Activated naive CD4-positive, alpha-beta T cell treated with Interleukin-2 at 50 U/mL for 16 hours (primary cell): ENCODE measurements at places on chromosomes 3 and 15.

- no peak for DNase-seq
Measured at GRCh38 chr3:72234391-72234790, 449.4 kb upstream of the PROK2 start.

- DNase-seq, result no peak
Measured at GRCh38 chr3:163914567-163914966, 1163.7 kb downstream of the SI start.

- DNase-seq, result no peak
Measured at GRCh38 chr15:38164507-38164906, 88.1 kb upstream of the SPRED1 start.

GRCh38 chr15:71273731-71274447, 158.6 kb downstream of the THSD4 start:
- DNase-seq, result no peak

- DNase-seq, result no peak
Measured at GRCh38 chr3:188911026-188911850, 260.5 kb upstream of the TPRG1 start.

DNA sequence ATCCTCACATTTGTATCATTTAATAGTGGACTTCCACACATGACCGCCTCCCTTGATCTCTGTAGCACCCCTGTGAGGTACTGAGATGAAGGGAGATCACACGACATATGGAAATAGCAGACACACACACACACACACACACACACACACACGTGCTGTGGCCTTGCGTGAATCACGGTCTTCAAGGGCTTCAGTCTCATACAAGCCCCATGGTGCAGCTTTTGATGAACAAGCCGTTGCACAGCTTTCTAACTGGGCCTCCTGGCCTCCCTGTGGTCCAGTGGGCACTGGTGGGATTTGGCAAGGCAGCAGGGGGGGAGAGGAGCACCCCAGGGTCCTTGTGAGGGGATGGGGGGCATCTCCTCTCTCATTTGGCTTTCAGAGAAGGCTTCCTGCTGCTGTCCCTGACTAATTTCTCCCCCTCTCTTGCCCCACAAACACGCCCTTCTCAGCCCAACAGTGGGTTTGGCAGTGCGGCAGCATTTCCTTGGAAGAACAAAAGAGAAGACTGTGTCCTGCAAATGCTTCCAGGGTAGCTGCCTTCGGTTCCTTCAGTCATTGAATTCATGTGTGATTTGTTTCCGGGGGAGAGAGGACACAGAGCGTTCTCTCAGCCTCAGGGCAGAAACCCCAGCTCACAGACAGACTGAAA, 98.7 kb downstream of the SMAD6 start:
- DNase-seq, result no peak

DNA sequence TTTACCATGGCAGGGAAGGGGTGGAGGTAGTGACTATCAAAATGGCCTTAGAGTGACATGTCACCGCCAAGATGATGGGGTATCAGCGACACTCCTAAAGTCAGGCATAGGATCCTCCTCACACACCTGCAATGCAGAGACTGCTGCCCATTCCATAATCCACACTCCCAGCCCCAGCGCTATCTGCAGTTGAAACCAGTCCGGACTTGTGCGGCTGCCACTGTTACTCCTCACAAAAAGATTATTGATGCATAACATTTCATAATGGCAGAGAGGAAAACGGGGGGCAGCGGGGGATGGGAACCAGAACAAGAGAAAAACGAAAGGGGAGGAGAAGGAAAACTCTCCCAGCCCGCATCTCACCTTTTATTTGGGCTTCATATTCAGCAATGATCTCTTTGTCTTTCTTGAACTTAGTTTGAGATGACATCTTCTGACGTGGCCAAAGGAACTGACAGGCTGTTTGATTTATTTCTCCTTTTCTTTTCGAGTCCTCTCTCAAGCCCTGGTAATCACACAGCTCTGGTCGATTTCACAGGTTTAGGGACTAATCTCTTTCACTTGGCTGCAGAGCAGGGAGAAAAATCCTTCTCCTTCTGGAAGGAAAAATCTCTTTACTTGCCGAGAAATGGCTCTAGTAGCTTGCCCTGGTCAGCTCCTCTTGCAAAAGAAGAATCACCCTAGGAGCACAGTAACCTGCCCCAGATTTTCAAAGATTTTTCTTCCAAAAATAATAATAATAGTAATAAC, 749 bp downstream of the SRGAP3 start:
- DNase-seq, result no peak

DNA sequence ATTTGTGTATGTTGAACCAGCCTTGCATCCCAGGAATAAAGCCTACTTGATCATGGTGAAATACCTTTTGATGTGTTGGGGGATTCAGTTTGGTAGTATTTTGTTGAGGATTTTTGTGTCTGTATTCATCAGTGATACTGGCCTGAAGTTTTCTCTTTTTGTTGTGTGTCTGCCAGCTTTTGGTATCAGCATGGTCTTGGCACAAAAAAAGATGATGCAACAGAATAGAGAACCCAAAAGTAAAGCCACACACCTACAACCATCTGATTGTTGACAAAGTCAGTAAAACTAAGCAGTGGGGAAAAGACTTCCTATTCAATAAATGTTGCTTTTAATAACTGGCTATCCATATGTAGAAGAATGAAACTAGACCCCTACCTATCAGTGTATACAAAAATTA, 77.6 kb downstream of the TCF12 start:
- no peak for DNase-seq

GRCh38 chr15:101525087-101525669, 35.7 kb upstream of the PCSK6 start:
- DNase-seq, result no peak

- peak; percentile 3 for DNase-seq
Measured at GRCh38 chr3:185207931-185208746, 45.7 kb downstream of the EHHADH start.

DNA sequence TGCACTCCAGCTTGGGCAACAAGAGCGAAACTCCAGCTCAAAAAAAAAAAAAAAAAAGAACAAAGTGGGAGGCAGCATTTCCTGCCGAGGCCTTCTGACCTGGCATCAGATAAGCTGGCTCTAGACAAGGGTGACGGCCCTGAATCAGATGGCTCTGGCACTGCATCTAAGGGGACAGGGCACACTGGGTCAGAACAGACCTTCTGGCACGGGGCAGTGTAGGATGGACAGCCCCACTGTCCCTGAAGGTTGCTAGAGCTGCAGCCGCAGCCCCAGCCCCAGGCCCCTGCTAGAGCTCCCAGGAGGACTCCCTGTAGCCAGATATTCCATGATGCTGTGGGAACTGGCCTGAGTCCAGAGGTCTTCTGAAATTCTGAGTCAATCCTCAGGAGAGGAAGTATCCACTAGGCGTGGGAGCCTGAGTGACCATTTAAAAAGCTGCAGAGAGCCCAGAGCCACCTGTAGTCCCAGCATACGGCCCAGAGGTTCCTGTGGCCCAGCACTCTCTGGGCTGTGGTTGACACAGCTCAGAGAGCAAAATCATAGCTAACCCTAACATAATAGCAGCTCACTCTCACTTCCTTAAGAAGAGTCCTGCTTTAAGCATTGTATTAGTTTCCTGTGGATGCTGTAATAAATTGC, 69.2 kb upstream of the MFGE8 start:
- no peak for DNase-seq

DNA sequence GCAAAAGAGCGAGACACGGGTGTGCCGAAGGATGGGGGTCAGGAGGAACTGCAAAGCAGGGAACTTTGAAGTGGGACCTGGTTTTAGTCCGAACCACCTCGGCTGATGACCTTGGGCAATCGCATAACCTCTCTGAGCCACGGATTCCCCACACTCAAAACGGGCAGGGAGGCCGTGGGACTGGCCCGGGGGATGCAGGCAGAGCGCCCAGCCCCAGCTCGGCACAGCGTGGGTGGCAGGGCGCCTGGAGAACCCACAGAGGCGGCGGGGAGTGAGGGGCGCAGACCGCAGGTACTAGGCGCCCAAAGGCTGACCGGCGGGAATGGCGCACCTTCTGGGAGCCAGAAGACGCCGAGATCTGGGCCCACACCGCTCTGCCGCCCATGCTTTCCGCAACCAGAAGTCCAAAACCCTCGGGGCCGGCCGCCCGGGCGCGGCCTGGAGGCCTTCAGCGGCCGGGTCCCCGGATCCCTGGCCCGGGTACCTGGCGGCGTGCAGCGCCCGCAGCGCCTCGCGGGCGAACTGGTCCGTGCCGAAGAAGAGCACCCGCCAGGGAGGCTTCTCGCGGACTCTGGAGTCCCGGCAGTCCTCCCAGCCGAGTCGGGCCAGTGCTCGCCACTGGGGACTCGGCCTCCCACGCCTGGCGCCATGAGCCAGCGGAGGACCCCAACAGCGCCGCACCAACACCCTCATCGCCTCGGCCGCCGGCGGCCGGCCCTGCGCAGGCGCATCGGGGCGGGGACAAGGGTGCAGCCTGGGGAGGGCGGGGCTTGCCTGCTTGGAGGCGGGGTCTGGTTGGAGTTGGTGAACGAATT, at the start of gene MTFMT:
Gene MTFMT (minus strand): TSS at position 719 of the 815 bp plus-strand sequence. CDS start 26 bp downstream, at position 693.
- peak; percentile 95 for DNase-seq

GRCh38 chr3:65109966-65110500, 422.2 kb upstream of the ADAMTS9 start:
- DNase-seq, result no peak

DNA sequence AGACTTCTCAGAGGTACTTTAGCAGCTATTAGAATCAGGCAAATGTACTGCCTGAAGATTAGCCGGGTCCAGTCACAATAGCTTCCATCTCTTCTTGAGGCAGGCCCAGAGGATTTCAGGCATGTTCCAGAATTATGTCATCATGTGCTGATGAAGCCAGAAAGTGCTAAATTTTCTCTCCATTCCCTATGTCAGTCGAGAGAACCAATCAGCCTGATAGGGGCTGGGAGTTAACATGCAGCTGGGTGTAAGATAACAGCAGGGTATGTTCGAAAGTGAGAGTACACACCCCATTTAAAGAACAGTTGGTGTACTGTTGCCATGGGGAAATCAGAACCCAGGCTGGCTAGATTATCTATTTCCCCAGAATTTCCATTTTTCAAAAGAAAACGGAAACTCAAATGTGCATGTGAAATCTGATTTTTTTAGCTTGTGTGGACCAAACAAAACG, 48.7 kb downstream of the MYH15 start:
- DNase-seq, result no peak

DNA sequence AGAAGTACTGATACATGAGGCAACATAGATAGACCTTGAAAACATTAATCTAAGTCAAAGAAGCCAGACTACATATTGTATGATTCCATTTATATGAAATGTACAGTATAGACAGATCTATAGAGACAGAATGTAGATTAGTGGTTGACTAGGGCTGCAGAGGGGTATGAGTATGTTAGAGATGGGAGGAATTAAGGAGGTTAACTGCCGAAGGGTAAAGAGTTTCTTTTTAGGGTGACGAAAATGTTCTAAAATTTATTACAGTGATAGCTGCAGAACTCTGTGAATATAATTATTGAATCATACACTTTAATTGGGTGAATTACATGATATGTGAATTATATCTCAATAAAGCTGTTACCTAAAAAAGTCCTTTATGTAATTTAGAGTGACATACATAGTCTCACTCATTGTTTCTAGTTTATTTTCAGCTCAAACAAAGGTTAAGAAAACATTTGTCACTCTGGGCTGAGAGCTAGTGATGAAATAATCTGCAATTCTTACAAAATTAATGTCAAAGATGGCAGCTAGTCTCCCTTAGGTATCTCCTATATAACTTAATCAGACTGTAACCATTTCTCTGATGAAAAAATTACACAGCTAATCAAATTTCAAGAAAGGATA, 61.4 kb downstream of the DENND4A start:
- no peak for DNase-seq

DNA sequence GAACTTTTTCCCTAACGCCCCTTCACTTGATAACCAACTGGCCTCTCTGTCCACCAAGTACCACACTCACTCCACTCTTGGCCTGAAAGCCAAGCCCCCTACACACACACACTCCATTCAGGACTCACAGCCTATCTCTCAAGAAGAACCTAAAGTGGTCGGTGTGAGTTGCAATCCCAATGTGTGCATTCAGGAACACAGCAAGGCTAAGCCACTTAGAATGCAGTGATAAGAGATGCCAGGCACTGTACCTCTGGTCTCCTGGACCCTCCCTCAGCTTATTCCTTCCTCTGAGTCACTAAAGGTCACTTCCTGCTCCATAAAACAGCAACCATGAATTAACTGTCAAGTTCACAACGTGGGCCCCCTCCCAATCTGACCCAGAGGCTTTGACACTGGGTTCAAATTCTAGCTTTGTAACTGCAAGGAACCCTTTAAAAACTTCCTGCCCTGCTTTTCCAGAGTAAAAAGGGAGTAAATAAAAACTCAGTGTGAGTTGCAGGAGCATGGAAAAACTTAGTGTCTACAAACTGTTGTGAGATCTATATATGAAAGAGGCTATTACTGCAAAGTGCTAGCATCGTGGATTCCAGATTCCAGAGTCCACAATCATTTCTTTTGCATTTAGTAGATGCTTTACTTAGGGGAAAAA, 17.6 kb upstream of the KCNMB3 start:
- no peak for DNase-seq

- no peak for DNase-seq
Measured at GRCh38 chr3:40705663-40706062, 180.9 kb downstream of the ZNF621 start.

DNA sequence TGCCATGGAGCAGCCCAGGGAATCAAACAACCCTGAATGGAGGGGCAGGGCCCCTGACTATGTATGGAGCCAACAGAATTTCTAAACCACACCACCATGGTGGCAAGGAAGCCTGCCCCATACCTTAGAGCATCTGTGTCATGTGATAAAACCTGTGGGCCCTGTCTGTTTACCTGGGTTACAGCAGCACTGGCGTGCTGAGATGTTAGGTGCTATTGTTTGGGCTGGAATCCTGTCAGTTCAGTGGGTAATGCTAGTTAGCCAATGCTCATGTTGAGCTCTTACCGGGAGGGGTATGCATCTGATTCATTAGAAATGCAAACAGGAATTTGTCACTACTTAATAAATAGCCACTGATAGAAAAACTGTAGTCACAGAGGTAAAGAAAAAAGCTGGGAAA, 63.5 kb upstream of the ETV5 start:
- no peak for DNase-seq

DNA sequence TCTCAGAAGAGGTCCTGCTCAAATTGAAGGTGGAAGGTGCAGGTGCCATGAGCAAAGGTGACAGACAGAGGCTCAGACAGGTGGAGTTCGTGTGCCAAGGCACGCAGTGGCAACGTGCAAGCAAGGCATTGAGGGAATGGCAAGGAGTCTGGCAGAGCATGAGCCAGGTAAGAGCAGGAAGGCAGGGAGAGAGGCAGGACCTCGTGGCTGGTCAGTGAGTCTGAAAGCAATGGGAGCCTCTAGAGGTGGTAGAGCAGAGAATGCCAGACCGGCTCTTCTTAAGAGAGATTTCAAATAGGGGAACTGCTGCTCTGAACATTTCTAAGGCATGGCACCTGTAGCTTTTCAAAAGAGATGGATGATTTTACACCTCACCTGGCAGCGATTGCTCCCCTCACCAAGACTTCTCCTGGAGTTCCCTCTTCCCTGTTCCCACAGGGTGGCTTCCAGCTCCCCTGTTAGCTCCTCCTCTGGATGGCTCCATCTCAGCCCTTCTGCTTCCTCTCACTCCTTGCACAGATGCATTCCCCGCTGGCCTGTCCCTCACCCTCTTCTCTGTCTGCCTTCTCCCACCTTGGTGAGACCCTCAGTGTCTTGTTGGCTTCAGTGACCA, 2.7 kb downstream of the MYO5C start:
- DNase-seq, result no peak

GRCh38 chr3:172651936-172652625, 58.8 kb downstream of the NCEH1 start:
- no peak for DNase-seq
